ENCODE measurements at places on chromosomes 1 and 21. TPM values are rescaled to one million over a fixed set of nuclear protein-coding genes. Genes with fewer than 3 reads are reported as not detected.

DNA sequence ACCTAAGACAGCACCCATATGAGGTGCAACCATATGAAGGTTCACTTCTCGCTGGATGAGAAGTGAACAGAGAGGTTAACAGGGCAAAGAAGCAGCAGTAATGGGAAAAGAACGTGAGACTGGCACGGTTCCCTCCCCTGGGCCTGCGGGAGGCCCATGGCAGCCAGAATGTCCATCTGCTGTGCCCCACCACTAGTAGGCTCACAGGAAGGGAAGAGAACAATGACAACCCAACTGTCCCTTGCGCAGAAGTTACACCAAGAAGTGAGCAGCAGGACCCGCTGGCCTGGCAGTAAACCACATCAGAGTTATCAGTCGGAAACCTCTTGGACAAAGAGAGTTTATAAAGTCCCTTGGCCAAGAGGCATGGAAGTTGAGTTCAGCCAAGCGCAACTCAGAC lies 11.3 kb downstream of the HIVEP3 start:
- DNase-seq = no peak

GRCh38 chr1:117033772-117034171 lies 26.4 kb upstream of the TTF2 start:
- DNase-seq = no peak

- DNase-seq = no peak
Measured at GRCh38 chr1:215890438-215890837, 323.3 kb downstream of the KCTD3 start.

- DNase-seq = no peak
Measured at GRCh38 chr1:20325407-20325843, 34.8 kb downstream of the VWA5B1 start.

DNA sequence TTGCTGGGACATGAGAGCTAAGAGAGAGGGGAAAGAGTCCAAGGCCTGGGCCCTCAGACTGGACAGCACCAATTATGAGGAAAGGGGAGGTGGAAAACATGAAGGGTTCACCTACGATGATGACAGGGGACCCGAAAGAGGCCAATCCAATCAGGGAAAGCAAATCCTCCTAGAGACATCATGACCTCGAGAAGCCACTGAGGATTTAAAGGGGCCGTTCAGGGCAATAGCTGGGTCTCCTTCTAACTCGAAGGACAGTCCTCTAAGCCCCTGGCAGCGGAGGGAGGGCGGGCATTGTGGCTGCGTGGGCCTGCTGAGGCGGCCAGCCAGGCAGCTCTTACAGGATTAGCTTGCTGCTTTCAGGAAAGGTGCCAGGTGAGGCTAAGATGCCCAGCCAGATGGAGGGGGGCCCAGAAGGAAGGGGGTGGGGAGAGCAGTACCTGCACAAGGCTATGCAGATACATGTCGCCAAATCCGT lies 7.4 kb downstream of the MEF2D start:
- DNase-seq = no peak

- no peak for DNase-seq
Measured at GRCh38 chr1:185964946-185965345, 230.8 kb downstream of the HMCN1 start.

Gene C1QB
- 0.19 TPM for total RNA-seq

Gene LCE2C
- not detected for total RNA-seq

Gene PUSL1
- 26.0 TPM for total RNA-seq
